ENCODE measurements at places on chromosomes 7 and 10.
A peak's percentile ranks its signal among the peaks of the same experiment; 100 is the strongest.

- DNase-seq = no peak
These were observed 83.2 kb upstream of the BAIAP2L1 start for GRCh38 chr7:98483964-98484545.

GRCh38 chr10:78231327-78231726 is 197.7 kb downstream of the RPS24 start:
- no peak for DNase-seq

DNA sequence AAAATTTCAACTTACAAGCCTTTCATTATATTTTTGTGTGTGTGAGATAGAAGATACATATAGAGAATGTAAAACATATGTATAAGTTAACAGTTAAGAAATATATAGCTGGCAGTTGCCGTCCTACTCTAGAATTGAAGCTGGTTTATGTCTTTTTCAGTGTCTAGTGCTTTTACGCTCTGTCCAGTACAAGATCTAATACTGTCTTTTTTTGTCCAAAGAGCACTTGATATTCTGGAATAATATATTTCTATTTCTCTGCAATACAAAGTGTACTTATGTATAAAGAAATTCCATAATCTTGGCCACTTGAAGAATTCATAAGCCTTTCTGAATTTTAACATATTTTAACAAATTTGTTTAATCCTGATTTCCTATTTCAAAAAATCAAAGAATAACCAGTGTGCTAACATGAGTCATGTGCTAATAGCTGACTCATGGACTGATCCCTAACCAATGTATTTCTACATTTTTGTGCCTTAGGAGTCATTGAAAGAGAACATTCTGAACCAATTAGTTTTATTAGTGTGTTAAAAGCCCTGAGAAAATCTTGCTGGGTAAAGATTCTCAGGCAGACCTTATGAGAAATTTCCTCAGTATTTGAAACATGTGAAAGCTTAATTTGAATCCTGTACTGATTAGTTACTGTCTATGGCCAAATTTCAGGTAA is 73.2 kb upstream of the CCAR1 start:
- peak; percentile 10 for DNase-seq

- no peak for DNase-seq
These were observed 35.6 kb upstream of the LAMB4 start for GRCh38 chr7:108165723-108166122.

DNA sequence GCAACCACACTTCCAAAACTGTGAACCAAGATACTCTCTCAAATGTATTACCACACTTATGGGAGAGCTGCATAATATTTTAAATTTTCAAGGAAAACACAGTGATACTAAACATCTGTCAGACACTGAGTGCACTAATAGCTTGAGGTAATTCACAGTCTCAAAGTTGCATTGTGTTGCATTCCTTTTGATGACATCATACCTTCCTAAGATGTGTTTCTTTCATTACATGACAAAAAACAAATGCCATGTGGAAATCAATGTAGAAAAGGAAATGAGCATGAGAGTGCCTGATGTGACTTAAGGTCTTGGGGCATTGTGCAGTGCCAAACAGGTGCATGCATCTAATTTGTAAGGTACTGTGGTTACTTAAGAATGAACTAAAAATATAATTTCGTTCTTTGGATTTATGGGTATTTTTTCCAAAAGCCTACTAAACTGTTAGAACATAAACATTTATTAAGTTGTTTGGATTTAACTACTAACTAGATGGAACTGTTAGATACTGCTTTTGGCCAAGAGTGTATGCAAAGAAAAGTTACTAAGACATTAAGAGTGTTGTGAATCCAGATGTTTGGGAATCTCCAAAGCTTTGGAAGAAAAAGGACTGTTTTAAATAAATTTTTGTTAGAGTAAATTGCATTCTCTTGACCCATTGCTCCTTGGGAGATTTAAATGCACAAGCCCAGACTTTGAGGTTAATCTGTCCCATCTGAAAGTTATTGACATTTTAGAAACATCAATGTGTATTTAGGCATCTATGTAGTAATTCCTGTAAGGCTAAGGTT is 496.2 kb upstream of the SEMA3D start:
- DNase-seq = no peak

GRCh38 chr7:105257338-105257737 is 131.4 kb downstream of the SRPK2 start:
- peak; percentile 33 for DNase-seq

- DNase-seq = no peak
These were observed 399.2 kb downstream of the SORCS1 start for GRCh38 chr10:106765241-106765754.

GRCh38 chr7:93298671-93299070 is 66.5 kb downstream of the VPS50 start:
- no peak for DNase-seq

Data from myocyte (in vitro differentiated cells).